ENCODE measurements at places on chromosomes 7 and 10. TPM values are rescaled to one million over a fixed set of nuclear protein-coding genes. Genes with fewer than 3 reads are reported as not detected.

CLRN3 gene
- total RNA-seq, result not detected

HOXA10 gene
- 42.6 TPM for total RNA-seq

GRCh38 chr7:2722591-2722990 lies 34.6 kb downstream of the AMZ1 start:
- DNase-seq, result no peak

DNA sequence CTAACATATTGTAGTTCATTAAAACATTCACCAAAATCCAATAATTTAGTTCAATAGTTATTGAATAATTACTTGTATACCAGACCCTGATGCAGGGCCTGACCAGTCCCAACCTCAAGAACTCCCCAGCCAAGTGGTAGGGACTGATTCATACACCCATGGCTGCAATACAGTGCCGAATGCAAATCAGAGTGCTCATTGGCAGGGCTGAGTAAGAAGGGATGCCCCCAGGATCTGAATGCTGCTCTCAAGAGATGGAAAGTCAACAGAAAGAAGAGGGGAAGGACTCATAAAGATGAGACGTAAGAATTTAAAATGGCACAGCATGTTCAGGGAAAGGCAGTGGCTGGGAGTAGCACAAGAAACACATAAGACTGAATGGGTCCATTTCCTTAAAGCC lies 29.9 kb downstream of the ZNF438 start:
- DNase-seq, result no peak

COL28A1 gene
- total RNA-seq, result 0.10 TPM

DNA sequence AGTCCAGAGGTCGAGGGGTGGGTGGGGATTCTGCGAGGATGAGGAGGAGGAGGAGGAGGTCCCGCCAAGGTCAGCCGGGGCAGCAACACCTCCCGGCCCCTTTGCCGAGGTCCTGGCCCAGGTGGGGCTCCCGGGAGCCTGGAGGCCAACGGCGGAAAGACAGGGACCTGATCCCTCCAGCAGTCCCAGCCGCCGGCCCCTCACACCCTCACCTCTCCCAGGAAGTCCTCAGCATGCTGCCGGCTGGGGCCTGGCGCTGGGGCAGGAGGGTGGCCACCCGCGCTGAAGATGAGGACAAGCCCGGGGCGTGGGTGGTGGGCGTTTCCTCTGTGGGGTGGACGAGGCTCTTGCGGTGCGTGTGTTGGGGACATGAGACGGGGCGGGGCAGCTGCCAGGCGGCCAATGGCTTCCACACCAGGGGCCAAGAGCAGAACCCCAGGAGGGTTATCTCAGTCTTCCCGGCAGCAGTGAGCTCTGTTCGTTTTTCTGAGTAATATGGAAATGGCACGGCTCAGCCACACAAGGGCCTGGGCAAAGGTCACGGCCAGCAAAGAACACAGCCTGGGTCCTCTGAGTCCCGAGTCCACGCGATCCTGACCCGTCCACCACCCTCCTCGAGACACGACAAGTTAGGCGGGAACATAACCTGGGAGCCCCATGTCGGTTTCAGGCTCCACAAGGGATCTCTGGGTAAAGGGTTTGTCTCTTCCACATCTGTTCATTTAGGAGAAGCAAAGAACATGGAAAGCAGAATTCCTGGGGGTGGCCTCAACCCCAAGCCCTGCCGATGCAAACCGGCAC lies 82.9 kb upstream of the PDGFA start:
- DNase-seq, result no peak

CALML5 gene
- total RNA-seq, result not detected

ANXA8 gene
- 0.34 TPM for total RNA-seq

NCAPG2 gene
- 25.0 TPM for total RNA-seq

DNA sequence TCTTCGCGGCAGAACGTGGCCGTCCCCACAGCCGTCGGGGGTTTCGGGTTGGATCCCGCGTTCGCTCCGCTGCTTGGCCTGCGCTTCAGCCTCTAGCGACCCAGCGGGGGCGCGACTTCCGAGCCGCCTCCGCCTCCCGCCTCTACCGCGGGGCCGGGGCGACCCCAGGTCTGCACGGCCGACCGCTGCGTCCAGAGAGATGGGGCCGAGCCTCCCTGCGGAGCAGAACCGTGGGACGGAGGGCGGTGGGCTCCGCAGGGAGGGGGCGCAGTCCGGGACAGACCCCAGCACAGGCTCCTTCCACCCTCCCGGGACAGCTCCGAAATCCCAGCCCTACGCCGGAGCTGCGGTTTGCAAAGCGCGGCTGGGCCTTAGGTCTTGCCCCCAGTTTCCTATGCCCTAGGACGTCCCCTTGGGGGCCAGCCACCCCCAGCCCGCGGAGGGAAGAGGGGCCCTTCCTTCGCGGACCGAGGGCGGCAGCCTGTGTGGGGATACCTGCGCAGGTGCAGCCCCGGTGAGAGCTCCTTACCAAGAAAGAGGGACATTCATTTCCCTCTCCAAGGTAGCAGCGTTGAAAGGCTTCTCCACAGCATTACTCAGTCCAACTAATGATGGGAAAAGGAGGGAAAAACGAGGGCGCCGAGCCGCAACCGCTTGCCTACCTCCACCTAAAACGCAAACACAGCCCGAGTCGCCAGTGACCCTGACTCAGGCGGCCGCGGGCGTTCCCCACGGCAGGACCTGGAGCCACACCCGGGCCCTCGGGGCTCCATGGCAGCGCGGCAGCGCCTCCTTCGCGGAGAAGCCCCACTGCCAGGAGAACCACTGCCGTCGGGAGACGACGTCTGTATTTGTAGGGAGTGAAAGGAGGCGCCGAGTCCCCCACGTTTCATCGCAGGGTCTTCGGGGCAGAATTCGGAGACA lies 115.7 kb downstream of the BMS1 start:
- no peak for DNase-seq

- no peak for DNase-seq
These were observed 973 bp downstream of the CAMK1D start for GRCh38 chr10:12350167-12350872.

DNA sequence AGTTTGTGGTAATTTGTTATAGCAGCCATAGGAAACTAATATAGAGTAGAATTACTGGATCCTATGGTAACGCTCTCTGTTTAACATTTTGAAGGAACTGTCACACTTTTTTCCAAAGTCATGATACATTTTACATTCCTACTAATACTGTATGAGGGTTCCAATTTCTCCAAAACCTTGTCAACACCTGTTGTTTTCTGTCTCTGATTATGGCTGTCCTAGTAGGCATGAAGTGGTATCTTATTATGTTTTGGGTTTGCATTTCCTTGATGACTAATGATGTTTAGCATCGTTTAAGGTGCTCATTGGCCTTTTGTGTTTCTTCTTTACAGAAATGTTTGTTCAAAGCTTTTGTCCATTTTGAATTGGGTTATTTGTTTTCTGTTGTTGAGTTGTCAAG lies 69.6 kb downstream of the VPS50 start:
- DNase-seq, result no peak

ADGRA1 gene
- total RNA-seq, result not detected

Data from HFFc6 (cell line).